Stimulated activated CD8-positive, alpha-beta memory T cell treated with anti-CD3 and anti-CD28 coated beads, Interleukin-12 subunit alpha, Interleukin-12 subunit beta, amount 100 ng/mL, for 4 hours (primary cell): ENCODE measurements at places on chromosomes 1 and 21.
A peak's percentile ranks its signal among the peaks of the same experiment; 100 is the strongest.

DNA sequence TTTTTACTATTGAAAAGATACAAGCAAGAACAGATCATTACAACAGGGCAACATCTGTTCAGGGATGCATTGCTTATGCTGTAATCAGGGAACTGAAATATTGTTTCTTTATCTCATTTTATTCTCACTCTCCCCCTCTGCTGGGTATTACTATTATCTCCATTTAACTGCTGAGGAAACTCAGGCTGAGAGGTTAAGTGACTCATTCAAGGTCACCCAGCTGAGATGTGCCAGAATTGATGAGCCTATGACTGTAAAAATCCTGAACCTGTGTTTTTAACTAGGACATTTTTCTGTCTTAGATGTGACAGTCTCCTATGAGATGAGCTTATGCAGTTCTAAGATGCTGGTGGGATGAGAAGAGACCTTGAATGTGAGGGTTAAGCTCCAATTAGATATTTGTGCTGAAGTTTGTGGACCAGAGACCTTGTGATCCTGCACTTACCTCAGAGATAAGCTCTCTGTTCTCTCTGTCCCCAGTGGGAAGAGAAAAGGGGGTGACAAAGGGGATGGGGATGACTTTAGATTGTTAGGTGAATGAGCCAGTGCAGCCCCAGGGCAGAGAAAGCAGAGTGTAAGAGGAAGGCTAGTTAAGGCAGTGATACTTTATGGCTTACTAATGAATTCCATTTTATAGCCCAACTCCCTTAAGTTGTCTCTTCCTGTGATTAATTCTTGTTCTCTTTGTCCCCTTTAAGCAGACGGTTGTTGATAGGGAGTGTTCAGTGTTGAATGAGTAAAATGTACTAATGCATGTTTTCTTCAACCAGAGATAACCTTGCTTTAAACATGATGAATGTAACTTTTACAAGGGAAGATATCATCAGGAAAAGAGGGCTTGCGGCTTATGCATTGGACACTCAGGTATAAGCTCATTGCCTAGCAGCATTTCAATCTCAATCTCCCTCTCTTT, 111.4 kb downstream of the HLX start:
- no peak for DNase-seq

- DNase-seq: no peak
These were observed 406.7 kb downstream of the RPS6KC1 start for GRCh38 chr1:213457733-213458132.

GRCh38 chr1:219927956-219928790, at the start of gene SLC30A10:
TSS of gene SLC30A10 (minus strand) at chr1:219928557. CDS start at chr1:219928440, 117 bp downstream.
- DNase-seq: no peak

GRCh38 chr1:41679531-41679930, 195.0 kb upstream of the EDN2 start:
- DNase-seq: no peak

GRCh38 chr1:14083706-14084105, 383.7 kb downstream of the PRDM2 start:
- no peak for DNase-seq

DNA sequence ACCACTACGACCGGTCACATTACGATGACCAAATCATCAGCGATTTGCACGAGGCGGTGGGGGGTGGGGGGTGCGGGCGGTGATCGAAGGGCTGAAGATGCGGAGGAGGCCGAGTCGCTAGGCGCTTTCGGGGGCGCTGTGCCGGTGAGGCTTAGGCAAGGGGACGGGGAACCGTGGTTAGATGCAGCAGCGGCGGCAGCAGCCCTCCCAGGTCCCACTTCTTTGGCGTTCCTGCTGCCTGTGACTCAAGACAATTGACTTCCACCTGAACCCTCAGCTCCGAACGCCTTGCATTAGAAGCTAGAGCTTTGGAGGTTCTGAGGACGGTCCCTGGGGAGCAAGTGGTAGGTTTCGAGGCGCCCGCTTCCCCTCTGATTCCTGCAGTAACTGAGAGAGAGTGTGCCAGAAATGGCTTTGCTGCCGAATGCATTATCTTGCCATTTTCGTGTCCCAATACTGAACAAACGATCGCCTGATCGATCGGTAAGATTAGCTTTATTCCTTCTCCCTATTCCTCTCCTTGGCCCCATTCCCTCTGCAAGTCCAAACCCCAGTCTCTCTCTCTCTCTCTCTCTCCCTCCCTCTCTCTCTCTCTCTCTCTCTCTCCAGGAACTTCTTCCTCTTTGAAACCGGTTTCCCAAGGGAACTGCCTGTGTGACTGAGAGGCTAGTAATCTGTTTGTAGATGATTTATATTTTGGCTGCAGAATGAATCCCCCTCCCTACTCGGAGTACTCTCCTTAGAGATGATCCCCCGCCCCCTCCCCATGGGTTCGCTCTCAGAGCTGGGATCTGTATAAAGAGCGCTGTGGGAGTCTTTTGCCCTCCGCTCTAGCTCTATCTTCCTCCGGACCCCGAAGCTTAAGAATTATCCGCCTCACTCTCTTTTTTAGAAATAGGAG, 735 bp upstream of the BRINP3 start:
- no peak for DNase-seq

DNA sequence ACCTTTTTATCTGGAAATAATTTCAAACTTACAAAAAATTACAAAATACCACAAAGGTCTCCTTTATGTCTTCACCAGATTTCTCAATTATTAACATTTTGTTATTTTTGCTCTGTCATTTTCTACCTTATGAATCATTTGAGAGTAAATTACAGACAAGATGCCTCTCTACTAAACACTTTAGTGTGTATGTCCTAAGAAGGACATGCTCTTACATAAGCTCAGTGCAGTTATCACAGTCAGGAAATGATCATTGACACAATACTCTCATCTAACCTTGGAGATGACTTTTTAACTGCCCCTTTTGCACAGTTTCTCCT, 378.9 kb upstream of the RUNX1 start:
- no peak for DNase-seq

DNA sequence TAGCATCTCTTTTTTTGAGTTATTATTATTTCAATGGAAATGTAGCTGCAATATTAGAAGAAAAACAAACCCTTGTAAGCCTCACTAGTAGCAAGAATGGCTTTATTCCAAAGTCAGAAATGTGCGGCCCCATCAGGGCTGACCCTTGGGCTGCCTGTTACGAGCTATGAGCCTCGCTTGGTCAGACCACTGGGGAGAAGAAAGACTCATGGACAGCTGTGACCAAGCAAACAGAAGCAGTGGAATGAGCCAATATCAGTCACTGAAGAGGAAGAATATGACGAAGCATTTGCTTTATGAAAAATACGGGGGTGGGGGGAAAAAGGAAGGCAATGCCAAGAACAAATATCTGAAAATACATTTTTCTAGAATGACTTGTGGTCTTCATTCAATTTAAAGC, 504.5 kb downstream of the LMO4 start:
- no peak for DNase-seq

DNA sequence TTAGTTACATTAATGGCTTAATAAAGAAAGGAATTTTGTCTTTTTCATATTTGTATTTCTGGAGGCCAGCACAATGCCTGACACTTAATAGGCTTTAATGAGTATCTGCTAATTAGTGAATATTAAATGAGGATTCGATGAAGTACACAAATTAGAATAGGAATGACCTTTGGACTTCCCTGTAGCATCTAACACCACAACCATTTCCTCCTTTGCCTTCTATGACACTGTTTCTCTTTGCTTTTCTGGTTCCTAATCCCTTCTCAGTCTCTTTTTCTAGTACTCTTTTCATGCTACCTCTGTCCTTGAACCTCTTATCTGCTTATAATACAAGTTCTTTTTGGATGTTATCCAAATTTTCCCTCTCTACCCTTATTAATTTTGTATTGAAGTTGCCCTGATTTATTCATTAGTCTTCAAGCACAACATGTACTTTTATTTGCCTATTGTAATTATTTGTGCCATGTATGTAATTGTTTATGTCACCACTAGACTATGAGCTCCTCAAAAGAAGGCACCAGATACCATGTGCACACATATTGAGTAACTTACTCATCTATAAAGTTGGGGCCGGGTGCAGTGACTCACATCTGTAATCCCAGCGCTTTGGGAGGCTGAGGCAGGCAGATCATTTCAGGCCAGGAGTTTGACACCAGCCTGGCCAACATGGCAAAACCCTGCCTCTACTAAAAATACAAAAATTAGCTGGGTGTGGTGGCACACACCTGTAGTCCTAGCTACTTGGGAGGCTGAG, 23.8 kb downstream of the RPS27 start:
- no peak for DNase-seq

- no peak for DNase-seq
These were observed 216.3 kb upstream of the CAMK1G start for GRCh38 chr1:209367061-209367772.

DNA sequence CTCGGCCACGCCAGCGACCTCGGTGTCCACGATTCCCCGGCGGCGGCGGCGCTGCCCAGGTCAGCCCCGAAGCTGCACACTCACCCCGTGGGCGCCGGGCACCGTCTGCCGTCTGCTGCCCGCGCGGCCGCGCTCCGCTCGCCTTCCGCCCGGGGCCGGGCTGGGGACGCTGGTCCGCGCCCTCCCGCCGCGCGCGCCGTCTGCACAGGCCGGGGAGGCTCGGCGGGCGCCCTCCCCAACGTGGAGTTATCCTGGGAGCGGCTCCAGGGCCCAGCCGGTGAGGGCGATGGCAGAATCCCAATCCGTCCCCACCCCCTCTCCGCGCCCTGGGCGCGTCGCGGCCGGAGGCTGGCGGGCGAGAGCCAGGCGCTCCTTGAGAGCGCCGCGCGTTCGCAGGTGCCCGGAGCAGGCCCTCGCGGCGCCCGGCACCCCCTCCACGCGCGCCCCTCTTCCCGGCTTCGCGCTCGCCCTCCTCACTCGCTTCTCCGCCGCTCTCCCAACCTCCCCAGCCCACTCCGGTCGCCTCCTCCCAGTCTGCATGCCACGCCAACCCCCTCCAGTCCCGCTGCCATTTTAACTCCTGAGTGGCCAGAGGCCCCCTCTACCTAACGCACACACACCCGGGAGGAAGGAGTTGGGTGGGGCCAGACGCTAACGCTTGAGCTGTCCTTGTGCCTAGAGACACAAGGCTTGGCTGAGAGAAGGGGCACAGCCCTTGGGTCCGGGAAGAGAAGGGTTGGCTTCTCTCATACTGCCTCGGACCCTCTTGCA, at the start of gene LRRN2:
Gene LRRN2 (minus strand): TSS at position 503 of the 771 bp plus-strand sequence. CDS start 65,746 bp downstream, outside the sequence.
- no peak for DNase-seq

DNA sequence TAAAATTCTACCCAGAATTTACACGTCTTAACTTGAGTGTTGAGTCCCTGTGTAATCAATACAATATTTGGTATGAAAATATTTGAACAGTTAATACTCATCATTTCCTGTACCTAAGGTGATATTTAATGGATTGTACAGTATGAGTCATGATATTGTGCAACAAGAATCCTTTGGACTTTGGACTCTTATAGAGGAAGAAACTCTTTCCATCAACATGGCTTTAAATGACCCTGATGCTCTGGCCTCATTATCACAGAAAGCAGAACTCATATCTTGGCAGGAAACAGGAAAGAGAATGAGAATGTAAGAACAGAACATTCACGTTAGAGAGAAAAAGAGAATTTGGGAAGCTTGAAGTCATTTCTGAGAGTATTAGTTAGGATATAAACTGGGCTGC, 168.8 kb upstream of the B3GALT2 start:
- no peak for DNase-seq

DNA sequence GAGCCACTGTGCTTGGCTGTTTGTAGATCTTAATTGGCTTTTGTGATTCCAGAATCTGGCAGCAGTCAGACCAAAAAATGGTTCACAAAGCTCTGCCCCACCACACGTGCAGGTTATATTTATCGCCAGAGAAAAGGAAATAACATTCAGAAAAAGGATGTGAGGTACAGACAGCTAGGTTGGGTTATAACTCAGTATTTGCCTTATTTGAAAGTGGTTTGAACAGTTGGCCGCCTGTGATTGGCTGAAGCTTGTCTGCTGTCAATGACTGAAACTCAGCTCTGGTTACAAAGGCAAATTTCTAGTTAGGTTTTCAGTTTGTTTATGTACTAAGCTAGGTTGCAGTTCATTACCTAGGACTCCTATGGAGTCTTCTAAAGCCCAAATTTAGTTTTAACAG, 9.6 kb downstream of the SH3BGR start:
- no peak for DNase-seq

DNA sequence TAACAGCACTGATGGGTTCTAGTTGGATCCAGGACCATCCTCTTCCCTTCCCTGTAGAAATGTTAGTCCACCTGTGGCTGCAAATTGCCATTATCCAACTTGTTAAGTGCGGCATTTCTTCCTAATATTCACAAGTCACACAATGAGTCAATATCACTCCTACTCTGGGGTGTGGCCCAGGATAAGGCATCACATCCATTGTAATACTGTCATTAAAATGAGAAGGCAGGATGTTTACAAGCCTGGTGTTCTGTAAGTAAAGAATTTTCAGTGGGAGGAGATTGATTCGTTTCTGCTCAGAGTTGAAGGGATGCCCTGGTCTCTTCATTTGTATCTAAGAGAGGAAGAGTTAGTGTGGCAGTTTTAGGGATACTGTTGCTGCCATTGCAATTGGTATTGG, 18.1 kb upstream of the ARHGAP29 start:
- no peak for DNase-seq

GRCh38 chr1:39238476-39238875, 34.0 kb downstream of the MACF1 start:
- no peak for DNase-seq

DNA sequence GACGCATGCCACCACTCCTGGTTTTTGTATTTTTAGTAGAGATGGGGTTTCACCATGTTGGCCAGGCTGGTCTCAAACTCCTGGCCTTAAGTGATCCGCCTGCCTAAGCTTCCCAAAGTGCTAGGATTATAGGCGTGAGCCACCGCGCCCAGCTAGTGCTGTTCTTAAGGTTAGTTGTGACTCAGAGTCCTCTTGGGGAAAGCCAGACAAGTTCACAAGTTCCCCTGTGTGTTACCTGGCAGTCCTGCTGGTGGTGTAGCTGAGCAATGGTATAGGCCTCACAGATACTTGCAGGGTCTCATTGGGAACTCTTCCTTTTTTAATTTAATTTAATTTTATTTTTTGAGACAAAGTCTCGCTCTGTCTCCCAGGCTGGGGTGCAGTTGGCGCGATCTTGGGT, 10.6 kb downstream of the CFAP126 start:
- DNase-seq: no peak

DNA sequence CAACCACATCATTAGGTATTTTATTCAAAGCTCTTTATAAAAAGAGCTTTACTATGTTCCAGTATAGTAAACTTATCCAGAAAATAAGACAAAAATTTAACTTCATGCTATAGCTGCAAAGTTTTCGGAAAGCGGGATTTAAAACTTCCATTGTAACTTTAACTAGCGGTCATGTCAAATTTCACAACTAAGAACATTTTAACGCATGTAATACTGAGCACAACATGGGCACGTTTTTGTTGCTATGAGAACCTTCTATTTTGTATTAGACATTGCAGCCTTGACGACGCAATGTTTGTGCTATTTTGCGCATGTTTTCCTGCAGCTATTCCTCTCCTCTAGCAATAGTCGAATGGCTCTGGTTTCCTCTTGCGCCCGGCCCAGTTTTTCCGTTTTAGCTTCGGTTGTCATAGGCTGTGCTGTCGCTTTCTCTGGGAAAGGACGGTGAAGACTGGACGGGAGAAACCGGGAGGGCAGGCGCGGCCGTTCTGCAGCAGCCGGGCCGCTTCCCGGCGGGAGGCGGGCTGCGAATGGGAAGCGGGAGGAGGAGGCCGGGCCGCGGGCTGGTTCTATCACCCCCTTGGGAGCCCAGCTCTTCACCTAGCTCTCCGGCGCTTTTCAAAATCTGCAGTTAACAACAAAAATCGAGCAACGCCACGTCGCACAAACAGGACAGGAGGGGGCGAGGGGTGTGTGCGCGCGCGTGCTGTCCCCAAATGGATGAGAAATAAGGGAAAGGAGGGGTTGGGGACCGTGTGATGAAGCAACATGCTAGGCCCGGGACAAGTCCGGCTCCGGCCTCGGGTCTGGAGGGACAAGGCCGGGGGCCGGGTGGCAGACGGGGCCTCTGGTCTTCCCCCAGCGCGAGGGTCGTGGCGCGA, 105.3 kb upstream of the HNRNPU start:
- DNase-seq: peak; percentile 35

GRCh38 chr1:207454046-207454964, at the start of gene CR2:
TSS of gene CR2 (plus strand) at chr1:207454328. CDS start at chr1:207454419, 91 bp downstream.
- peak; percentile 31 for DNase-seq
